ENCODE measurements at places on chromosomes 5 and 9.

DNA sequence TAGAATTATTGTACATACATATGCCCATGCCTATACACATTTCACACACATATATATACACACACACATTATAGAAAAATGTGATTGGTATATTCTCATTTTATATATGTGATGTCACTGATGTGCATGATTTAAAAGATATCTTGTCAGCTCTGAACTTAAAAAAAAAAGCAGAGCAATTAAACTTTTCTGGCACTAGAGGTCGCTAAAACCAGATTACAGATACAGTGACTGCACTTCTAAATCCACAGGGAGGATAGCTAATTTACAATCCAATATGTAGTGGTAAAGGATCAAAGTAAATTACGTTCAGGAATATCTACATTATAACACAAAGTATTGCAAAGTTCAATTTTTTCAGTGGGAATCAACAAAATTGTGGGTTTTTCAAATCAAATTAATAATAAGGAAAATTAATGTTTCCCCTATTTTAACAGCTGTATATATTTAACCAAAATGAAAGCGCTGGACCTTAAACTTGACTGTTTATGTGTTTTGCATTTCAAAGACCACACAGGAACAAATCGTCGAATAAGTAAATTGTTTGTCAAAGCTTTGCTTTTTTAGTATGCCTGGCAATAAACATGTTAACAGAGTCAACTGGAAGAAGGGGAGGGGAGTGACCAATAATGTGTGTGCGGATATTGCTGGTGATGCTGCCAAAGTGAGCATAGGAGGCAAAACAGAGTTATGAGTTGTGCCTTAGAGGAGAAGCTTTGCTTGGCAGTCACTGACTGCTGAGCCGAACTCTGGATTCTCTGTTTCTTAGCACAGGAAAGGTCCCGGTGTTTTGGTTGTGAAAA lies 1201.4 kb upstream of the C9orf72 start:
- H3K36me3 ChIP-seq = no peaks in the 10 kb centered on the region
- no peaks in the 10 kb centered on the region for H3K27me3 ChIP-seq
- no peaks in the 10 kb centered on the region for H3K4me1 ChIP-seq
- no peak overlapping the region for H3K4me3 ChIP-seq

DNA sequence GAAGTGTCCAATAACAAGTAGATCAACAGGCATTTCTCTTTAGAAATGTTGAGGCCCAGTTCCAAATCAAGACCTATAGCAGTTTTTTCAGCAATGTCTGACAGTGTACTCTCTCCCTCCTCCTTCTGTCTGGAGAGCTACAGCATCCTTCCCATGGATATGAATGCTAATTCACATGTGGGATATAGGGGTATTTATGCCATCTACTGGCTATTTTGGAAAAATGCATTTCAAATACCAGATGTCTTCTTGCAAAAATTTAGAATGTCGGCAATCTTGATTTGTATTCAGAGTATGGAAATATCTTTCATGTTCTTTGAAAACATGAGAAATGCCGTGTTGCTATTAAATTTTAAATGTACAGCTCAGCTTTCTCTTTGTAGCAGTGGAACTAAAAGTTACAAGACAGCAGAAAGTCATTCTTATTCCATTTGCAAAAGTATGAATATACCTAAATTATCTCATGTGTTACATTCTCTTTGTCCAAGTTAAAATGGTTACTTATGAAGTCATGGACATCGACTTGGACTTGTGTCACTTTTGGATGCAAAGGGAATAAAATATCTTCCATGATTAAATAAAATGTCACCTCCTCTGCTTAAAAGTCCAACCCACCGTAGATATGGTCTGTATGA lies 647.8 kb downstream of the TAF11L14 start:
- H3K27me3 ChIP-seq = no peaks in the 10 kb centered on the region
- H3K27ac ChIP-seq = no peak overlapping the region
- no peaks in the 10 kb centered on the region for H3K36me3 ChIP-seq
- no peaks in the 10 kb centered on the region for H3K4me1 ChIP-seq

- no peaks in the 10 kb centered on the region for H3K36me3 ChIP-seq
- peaks cover 13% of the 10 kb centered on the region for H3K27me3 ChIP-seq
- peaks cover 22% of the 10 kb centered on the region for H3K4me1 ChIP-seq
- H3K27ac ChIP-seq = no peak overlapping the region
- peak overlapping the region; percentile 60 for H3K4me3 ChIP-seq
These were observed 9.9 kb downstream of the ZNF618 start for GRCh38 chr9:113886026-113886369.

GRCh38 chr5:136703706-136704105 lies 338.4 kb upstream of the TRPC7 start:
- no peaks in the 10 kb centered on the region for H3K27me3 ChIP-seq
- H3K27ac ChIP-seq = no peak overlapping the region
- H3K4me3 ChIP-seq = no peak overlapping the region
- no peaks in the 10 kb centered on the region for H3K36me3 ChIP-seq

- no peaks in the 10 kb centered on the region for H3K36me3 ChIP-seq
- DNase-seq = no peak
- H3K27me3 ChIP-seq = peaks cover 29% of the 10 kb centered on the region
- no peaks in the 10 kb centered on the region for H3K4me1 ChIP-seq
- no peak overlapping the region for H3K4me3 ChIP-seq
These were observed 190.1 kb downstream of the GADD45G start for GRCh38 chr9:89794918-89795317.
